ENCODE measurements at places on chromosomes 2 and 18.

- DNase-seq: no peak
Observed at GRCh38 chr2:208172125-208172524, 8.7 kb upstream of the CRYGA start.

- DNase-seq: no peak
Observed at GRCh38 chr2:85577386-85578242, at the start of gene VAMP8. Gene VAMP8 (plus strand): TSS chr2:85577586. CDS start chr2:85577647, 61 bp downstream.

GRCh38 chr2:160014227-160014626 lies 48.2 kb downstream of the PLA2R1 start:
- no peak for DNase-seq

GRCh38 chr2:14626873-14627272 lies 5.6 kb upstream of the LRATD1 start:
- DNase-seq: no peak

DNA sequence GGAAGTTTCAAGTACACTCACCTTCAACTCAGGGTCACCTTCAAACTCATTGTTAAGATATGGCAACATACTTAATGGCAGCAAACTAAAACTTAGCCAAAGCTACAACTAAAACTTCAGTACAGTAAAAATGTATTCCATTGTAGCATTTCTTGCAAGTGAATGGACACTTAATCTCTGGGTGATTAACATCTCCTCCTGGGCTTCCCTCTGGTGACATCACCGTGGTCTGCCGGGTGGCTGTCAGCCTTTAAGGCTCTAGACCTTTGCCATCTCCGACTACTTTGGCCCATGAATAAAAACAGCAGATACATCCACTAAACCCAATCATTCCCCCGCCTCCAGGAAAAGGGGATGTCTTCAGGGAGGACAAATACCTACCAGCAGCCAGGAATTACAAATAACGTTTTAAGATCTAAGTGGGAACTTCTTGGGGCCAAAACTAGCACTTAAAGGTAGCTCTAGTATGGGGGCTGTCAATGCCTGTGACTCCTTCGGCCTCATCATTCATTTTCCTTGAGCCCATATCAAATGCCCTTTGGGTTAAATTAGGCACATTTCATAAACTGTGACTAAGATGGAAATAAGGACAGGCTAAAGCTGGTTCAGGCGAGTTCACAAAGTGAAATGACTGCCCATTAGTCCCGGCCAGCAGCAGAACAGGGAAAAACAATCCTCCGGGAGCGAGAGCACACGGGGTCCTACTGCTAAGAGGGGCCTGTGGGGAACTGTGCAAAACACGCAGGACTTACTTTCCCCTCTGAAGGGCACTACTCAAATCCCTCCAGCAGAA lies 1.1 kb downstream of the TFCP2L1 start:
- DNase-seq: no peak

DNA sequence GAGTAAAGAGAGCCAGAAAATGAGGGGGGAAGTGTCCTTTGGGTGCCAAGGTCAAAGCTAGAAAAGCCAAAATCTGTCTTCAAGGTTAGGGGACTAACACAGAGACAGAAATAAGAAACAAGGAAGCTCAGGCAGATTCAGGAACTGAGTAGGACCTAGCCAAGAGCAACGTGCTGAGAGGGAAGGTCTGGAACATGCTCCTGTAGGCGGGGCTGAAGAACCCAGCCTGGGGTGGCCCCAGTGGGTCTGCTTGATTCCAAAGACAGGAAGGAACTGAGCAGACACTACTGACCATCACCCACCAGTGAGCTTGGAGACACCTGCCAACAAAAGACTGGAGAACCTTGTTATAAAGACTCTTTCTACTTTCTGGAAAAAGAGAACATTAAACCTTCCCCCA lies 105.1 kb downstream of the SP3 start:
- no peak for DNase-seq

DNA sequence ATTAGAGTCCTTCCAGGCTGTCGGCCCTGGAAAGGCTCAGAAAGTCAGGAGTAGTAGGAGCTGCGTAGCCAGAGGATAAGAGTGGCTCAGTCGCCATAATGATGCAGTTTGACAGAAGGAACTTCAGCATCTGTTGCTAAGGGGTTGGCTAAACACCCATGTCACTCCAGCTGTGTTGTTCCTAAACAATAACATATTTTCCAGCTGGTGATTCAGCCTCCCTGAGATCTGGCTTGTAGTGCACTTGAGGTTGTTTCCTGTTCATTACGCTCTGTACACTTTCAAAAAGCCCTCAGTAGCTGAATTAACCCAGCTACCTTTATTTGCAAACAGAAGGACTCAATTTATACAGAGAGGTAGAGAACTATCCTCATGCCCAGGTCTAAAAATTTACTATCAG lies 39.7 kb upstream of the EPAS1 start:
- peak; percentile 69 for DNase-seq

DNA sequence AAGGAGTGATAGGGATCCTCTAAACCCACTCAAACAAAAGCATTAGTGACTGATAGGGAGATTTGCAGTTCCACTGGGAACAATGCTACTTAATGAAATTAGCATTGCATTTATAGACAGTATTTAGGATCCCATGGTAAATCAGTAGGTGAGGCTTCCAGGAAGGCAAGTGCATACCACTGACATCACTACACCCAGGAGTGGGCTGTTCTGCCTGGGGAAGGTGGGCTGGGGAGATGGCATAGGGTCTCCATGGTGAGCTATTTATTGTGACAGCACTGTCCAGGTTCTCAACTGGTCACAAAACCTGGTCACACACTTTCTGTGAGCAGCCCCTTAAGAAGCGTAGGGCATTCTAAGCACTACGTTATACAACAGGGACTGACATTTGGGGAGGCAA lies 262.2 kb downstream of the ALK start:
- DNase-seq: no peak

DNA sequence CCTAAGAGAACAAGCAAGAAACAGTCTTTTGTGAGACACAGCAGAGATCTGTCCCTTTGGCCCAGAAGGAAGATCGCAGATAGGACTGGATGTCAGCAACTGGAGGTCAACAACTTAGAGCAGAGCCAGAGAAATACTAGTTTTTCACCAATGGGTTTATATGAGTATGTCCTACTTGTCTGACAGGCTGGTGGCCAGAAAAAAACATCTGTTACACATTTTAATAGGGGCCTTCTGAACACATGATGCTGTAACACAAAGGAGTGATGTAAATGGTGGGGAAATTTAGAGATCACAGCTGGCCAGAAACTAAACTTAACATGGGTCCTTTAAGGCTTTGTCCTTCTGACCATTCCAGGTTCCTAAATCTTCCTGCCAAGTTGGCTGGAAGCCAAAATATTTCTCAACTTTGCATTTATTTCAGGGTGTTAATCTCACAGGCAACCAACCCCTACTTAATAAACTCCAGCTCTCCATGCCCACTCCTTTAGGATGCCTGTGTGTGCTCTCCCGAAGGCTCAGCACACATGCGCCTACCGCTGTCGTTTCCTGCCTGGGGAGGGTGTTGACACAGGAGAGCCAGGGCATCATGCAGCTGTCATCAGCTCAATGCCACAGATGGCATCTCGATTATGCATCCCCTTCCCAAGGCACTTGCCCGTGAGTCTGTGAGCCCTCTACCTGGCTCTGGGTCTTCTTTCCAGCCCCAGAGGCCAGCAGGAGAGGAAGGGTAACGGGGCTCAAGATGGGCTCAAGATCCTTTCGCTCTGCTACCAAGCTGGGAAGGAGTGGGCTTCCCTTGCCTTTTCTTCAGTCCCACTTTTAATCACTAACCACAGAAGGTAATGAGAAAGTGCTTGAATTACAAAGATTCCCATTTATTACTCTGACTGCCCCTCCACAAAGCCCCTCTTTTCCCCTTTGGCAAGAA lies 252.5 kb downstream of the ETAA1 start:
- peak; percentile 56 for DNase-seq

- DNase-seq: no peak
Observed at GRCh38 chr18:35590935-35591334, 9.4 kb downstream of the GALNT1 start.

DNA sequence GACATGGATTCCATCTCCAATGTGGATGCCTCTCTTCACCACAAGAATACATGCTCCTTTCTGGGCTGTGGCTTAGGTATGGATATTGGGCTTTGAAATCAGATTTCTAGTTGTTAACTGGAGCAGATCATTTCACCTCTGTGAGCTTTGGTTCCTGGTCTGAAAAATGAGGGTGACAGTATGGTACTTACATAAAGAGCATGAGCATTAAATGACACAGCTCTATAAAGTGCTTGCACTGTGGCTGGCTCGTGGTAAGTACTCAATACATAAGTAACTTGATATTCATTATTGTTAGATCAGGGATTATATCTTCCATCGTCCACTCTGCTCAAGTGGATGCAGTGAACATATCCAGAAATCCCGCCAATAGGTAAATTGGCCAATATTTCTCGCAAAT lies 33.4 kb downstream of the ARHGAP25 start:
- no peak for DNase-seq

DNA sequence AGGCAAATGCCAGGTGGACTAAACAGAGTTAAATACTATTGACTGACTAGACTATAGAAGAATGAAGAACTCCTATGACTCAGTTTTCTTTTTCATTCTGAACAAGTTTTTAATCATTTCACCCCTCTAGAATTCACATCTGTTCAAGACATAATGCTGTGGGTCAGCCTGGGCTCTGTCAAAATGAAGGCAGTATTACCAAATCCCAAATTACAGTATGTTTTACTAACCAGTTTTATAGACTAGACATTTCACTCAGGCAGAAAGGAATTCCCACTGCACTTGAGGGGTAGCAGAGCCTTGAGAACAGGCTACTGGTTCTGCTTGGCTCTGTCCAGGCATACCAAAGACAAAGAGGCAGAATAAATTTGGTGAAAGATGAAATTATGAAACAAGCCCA lies 511.7 kb downstream of the EPHA4 start:
- no peak for DNase-seq

GRCh38 chr2:132776287-132776686 lies 106.3 kb upstream of the LYPD1 start:
- DNase-seq: no peak

DNA sequence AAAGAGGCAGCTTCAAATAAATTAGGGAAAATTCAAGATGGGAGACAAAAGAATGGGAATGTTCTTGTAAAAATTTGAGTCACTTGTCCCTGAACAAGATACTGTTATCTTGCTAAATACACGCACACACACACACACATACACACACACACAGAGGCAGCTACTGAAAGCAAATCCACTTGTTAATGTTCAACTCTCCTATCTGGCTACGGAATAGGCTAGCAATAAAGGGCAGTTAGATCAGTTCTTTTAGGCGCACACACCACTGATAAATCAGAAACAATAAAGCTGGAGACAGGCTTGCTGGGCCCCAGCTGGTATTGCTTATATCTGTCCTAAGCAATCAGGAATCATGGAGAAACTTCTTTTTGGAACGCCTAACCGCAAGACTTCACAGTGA lies 461.6 kb downstream of the BCL11A start:
- no peak for DNase-seq

GRCh38 chr2:20523073-20523798 lies 76.4 kb downstream of the RHOB start:
- DNase-seq: no peak

GRCh38 chr2:43131051-43131889 lies 95.1 kb downstream of the ZFP36L2 start:
- peak; percentile 10 for DNase-seq

GRCh38 chr2:215421859-215422461 lies 13.9 kb downstream of the FN1 start:
- no peak for DNase-seq

GRCh38 chr2:196609806-196610205 lies 29.7 kb upstream of the CCDC150 start:
- no peak for DNase-seq

DNA sequence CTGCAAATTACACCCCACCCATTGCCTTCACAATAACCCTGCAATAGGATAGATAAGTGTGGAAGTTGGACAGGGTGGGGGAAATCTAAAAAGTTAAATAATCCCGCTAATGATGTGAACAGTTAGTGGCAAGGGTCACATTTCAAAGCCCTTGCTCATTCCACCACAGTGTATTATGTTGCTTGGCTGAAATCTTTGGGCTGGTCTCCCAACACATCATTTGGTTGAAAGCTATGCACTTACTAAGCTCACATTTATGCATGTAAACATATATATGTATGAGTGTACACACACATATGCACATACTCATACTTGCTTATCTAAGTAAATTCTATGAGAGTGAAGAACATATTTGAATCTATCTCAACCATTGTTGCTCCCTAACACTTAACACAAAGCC lies 197.8 kb downstream of the RDH14 start:
- DNase-seq: no peak

- no peak for DNase-seq
Observed at GRCh38 chr18:9434122-9434701, 41.1 kb upstream of the RALBP1 start.

- no peak for DNase-seq
Observed at GRCh38 chr18:79543861-79544385, 135.7 kb upstream of the CTDP1 start.

DNA sequence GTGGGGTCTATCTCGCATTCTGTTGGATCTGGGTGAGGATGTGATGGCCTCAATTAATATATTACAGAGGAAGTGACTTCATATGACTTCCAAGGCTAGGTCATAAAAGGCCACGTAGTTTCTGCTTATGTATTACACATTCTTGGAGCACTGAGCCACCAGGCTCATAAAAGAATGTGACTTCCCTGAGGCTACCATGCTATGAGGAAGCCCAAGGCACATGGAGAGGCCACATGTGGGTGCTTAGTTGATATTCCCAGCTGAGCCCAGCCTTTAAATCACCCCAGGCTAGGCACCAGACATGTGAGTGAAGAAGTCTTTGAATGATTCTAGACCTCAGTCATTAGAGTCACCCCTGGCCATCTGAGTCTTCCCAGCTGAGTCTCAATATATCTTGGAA lies 13.3 kb upstream of the REEP1 start:
- DNase-seq: no peak

DNA sequence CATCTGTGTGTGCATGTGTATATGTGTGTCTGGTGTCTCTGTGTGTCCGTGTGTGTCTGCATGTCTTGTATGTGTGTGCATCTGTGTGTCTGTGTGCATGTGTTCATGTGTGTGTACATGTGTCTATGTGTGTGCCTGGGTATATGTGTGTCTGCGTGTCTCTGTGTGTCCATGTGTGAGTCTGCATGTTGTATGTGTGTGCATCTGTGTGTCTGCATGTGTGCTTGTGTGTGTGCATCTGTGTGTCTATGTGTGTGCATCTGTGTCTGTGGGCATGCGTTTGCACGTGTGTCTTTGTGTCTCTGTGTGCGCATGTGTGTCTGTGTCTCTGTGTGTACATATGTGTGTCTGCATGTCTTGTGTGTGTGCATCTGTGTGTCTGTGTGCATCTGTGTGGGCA lies 207.7 kb downstream of the TNS1 start:
- no peak for DNase-seq

DNA sequence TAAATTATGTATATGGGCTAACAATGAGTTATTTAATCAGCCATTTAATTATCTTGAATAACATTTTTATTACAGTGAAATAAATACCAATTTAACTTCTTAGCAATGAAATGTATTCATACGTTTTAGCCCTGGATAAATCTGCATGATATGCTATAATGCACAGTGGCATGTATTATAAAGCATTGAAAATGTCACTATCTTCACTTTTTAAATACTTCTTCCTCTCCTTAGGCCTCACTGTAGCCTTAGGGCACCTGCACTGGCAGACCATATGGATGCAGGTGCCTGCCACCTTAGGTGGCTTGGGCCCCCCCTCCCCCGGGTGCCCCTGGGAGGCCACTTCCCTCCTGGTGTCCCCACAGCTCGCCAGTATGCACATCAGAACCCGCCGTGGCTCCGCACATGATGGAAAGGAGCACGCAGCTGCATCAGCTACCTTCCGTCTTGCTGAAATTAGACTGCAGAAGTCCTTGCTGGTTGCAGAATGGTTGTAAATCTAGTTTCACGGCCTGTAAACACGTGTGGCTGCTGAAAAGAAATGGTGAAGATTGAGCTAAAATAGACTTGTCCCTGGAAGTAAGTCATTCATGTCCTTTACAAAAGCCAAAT lies 56.7 kb downstream of the ADI1 start:
- DNase-seq: no peak

All from NCI-H1694 treated with DMSO at 0.1 percent for 48 hours (cell line).